ENCODE measurements at places on chromosomes 3 and 15. TPM values are rescaled to one million over a fixed set of nuclear protein-coding genes. Genes with fewer than 3 reads are reported as not detected.

The TMEM44 gene
- total RNA-seq: 13.4 TPM

The STXBP5L gene
- not detected for total RNA-seq

The ZNF80 gene
- total RNA-seq: not detected

The CACNA2D2 gene
- total RNA-seq: 0.04 TPM

The PIGBOS1 gene
- 8.7 TPM for total RNA-seq

The GPR160 gene
- 0.10 TPM for total RNA-seq

The LRTM1 gene
- not detected for total RNA-seq

The SAMMSON gene
- total RNA-seq: not detected

The C3orf22 gene
- total RNA-seq: not detected

The CLDN16 gene
- not detected for total RNA-seq

The TF gene
- total RNA-seq: not detected

The PDZRN3 gene
- 0.24 TPM for total RNA-seq

The DNAH12 gene
- under 0.01 TPM for total RNA-seq

The GHSR gene
- not detected for total RNA-seq

The FRMD4B gene
- 66.8 TPM for total RNA-seq

The MGLL gene
- 54.9 TPM for total RNA-seq

The CEP19 gene
- total RNA-seq: 2.4 TPM

The PLCB2 gene
- 1.5 TPM for total RNA-seq

The CHRNB4 gene
- 0.14 TPM for total RNA-seq

The HSPBAP1 gene
- total RNA-seq: 5.9 TPM

The PXYLP1 gene
- 3.9 TPM for total RNA-seq

The BSN gene
- 0.07 TPM for total RNA-seq

The FAM3D gene
- not detected for total RNA-seq

The FBXL22 gene
- 0.03 TPM for total RNA-seq

The LHFPL4 gene
- total RNA-seq: not detected

The NBEAL2 gene
- total RNA-seq: 46.9 TPM

The CAMP gene
- 0.27 TPM for total RNA-seq

The GPR87 gene
- 62.8 TPM for total RNA-seq

The BUB1B gene
- total RNA-seq: 45.9 TPM

The CHRNA7 gene
- 0.48 TPM for total RNA-seq

The BAHD1 gene
- 13.2 TPM for total RNA-seq

The FOXB1 gene
- total RNA-seq: not detected

The THOC7 gene
- 114 TPM for total RNA-seq

The SLC27A2 gene
- total RNA-seq: 0.07 TPM

The FAH gene
- total RNA-seq: 25.8 TPM

The NANOGP8 gene
- not detected for total RNA-seq

The ADGRG7 gene
- not detected for total RNA-seq

The COMMD2 gene
- 32.2 TPM for total RNA-seq

The KIF15 gene
- total RNA-seq: 15.0 TPM

The IQCH gene
- total RNA-seq: 2.6 TPM

The P2RY14 gene
- not detected for total RNA-seq

The EOMES gene
- total RNA-seq: 0.95 TPM

The THSD4 gene
- total RNA-seq: 44.0 TPM

The OIP5 gene
- total RNA-seq: 15.8 TPM

The TGM4 gene
- total RNA-seq: 1.3 TPM

The SLC9C1 gene
- total RNA-seq: not detected

The RLBP1 gene
- total RNA-seq: not detected

The KCNH8 gene
- total RNA-seq: not detected

The IQCF5 gene
- total RNA-seq: not detected

The NPAP1 gene
- total RNA-seq: not detected

The TERB2 gene
- not detected for total RNA-seq

The RNU5B-1 gene
- not detected for total RNA-seq

The SYNPR gene
- not detected for total RNA-seq

The GABRR3 gene
- total RNA-seq: not detected

The CPLX3 gene
- not detected for total RNA-seq

The MYO1E gene
- 132 TPM for total RNA-seq

The RPUSD3 gene
- total RNA-seq: 56.4 TPM

The WDR49 gene
- not detected for total RNA-seq

The INSYN1 gene
- 0.24 TPM for total RNA-seq

All from foreskin keratinocyte (primary cell).